ENCODE measurements at places on chromosomes 16 and 17.
A peak's percentile ranks its signal among the peaks of the same experiment; 100 is the strongest.

DNA sequence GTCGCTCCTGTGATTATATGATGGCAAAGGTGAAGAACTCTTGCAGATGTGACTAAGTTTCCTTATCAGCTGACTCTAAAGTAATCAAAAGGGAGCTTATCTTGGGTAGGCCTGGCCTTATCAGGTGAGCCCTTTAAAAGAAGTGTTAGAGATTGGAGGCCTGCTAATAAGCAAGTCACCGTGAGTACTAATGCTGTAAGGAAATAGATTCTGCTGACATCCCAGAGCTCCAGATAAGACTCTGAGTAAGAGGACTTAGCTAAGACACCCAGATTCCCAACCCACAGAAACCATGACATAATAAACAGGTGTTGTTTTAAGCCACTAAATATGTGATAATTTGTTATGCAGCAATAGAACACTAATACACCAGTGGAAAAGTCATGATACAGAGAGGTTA lies 99.9 kb upstream of the FAM20A start:
- DNase-seq, result no peak

- no peak for DNase-seq
Measured at GRCh38 chr17:30458371-30458770, 18.8 kb upstream of the GOSR1 start.

GRCh38 chr17:12613566-12613965 lies 52.1 kb upstream of the MYOCD start:
- no peak for DNase-seq

- DNase-seq, result no peak
Measured at GRCh38 chr16:49478107-49478506, 104.5 kb downstream of the C16orf78 start.

DNA sequence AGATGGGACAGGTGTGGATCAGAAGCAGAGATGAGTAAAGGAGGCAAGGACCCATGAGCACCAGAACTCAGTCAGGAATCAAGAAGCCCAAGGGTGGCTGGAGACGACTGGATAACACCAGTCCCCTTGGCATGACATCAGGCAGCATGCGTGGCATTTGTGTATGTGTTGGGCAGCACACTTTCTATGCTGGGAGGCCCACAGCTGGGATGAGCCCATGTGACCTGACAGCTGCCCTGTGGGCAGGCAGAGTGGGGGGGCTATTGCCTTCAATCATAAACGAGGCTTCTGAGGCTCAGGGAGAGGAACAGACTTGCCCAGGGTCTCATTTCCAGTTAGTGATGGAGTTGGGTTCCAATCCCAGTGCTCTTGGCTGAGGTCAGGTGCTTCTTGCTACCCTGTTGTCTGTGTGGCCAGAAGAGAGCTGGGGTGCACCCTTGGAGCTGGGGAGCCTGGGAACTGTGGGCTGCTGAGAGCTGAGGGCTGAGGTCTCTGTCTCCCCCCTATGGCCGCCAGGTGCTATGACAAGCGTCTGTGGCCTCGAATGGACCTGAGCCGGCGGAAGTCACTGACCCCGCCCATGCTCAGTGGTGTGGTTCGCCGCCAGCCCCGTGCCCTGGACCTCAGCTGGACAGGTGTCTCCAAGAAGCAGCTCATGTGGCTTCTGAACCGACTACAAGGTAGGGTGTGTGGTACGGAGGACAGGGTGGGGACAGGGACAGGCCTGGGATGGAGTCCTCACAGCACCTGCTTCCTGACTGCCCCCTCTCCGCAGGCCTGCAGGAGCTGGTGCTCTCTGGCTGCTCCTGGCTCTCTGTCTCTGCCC lies 7.1 kb upstream of the ORAI3 start:
- DNase-seq, result peak; percentile 82
